Osteocyte (in vitro differentiated cells): ENCODE measurements at places on chromosomes 11 and 22. TPM values are rescaled to one million over a fixed set of nuclear protein-coding genes. Genes with fewer than 3 reads are reported as not detected.

CD6 gene
- total RNA-seq = not detected in 2 replicates

- peaks cover 12% of the 10 kb centered on the region for H3K36me3 ChIP-seq
- H3K27ac ChIP-seq = no peak overlapping the region
- H3K4me1 ChIP-seq = peaks cover 16% of the 10 kb centered on the region
Measured at GRCh38 chr11:18563090-18563730, 25.3 kb downstream of the UEVLD start.

- H3K27ac ChIP-seq = no peak overlapping the region
- H3K27me3 ChIP-seq = no peaks in the 10 kb centered on the region
- H3K4me1 ChIP-seq = peaks cover 7% of the 10 kb centered on the region
- no peak overlapping the region for H3K4me3 ChIP-seq
Measured at GRCh38 chr22:26783885-26784284, 126.5 kb downstream of the MIAT start.

DNA sequence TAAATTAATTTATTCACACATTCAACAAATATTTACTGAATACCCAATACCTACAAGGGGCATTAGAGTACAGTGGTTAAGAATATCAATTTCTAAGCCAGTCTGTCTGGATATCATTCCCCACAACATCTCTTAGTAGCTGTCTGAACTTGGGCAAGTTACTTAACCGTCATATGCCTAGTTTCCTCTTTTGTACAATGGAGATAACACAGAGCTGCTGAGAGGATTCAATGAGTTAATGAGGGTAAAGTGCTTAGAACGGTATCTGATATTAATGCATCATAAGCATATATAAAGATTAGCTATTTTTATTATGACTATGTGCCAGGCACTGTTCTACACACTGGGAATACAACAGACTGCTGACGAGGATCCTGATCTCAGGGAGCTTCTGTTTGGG lies 116.4 kb downstream of the APOL5 start:
- H3K4me1 ChIP-seq = peaks cover 58% of the 10 kb centered on the region
- no peaks in the 10 kb centered on the region for H3K27me3 ChIP-seq
- H3K27ac ChIP-seq = peak overlapping the region; percentile 98
- peak overlapping the region; percentile 24 for H3K4me3 ChIP-seq
